ENCODE measurements at places on chromosomes 2 and 18. TPM values are rescaled to one million over a fixed set of nuclear protein-coding genes. Genes with fewer than 3 reads are reported as not detected.

GAD1 gene
- not detected for total RNA-seq

CAPN14 gene
- not detected for total RNA-seq

GRP gene
- not detected for total RNA-seq

C2orf92 gene
- total RNA-seq = not detected

PID1 gene
- 0.53 TPM for total RNA-seq

SCG2 gene
- 1.3 TPM for total RNA-seq

All from mammary microvascular endothelial cell (primary cell).